ENCODE measurements at places on chromosomes 6 and 20.

DNA sequence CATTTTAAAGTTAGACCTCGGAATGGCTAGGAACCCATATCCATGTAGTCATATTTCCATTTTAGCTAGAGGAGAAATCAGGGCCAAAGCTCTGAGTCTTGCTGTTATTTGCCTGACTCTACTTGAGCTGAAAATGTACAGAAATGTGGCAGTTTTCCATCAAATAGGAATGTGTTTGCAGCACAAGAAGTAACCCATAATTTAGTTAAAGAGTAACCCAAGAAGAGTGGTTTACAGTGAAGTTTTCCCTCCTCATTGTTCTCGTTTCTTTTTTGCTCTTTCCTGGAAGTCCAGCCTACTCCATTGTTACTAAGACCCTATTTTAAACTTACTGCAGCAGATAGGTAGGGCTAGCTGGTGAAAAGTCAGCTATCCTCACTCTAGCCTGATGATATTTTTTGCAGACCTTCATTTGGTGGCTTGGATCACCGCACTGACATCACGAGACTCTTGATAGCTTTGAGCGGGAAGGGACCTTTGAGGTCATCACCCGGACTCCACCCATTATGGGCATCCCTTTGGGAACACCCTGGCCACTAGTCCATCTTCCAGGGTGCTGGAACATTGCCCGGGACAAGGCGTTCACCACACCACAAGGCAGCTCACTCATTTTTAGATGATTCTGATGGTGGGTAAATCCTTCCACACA lies 28.0 kb upstream of the ADGRF5 start:
- DNase-seq = peak; percentile 70

GRCh38 chr20:64069614-64070243 lies 6.7 kb downstream of the TCEA2 start:
- no peak for DNase-seq

GRCh38 chr6:166786704-166787293 lies 159.7 kb upstream of the RPS6KA2 start:
- DNase-seq = no peak

DNA sequence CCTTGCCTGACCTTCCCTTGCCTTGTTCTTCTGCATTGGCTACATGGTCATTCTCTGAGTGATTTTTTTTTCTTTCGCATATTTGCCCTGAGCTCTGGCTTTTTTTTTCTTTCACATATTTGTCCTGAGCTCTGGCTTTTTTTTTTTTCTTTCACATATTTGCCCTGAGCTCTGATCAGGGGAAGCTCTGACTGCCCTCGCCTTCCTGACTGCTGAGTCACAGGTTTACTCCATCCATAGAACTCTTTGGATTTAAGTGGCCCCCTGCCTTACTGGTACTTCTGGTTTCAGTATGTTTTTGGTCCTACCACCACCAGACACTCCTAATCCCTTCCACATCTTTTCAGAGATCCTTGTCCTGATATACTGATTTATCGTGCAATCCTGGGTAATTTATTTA lies 201.1 kb downstream of the OGFRL1 start:
- DNase-seq = no peak

- DNase-seq = no peak
Measured at GRCh38 chr6:91590191-91590590, 1003.3 kb upstream of the MAP3K7 start.

Data from suprapubic skin (tissue), 4 donors.